AG09309 (cell line): ENCODE measurements at places on chromosomes 12 and 14.

- DNase-seq: no peak
Measured at GRCh38 chr12:58309806-58310205, 368.4 kb downstream of the ATP23 start.

GRCh38 chr14:50750323-50750722 lies 80.6 kb downstream of the NIN start:
- no peak for DNase-seq

DNA sequence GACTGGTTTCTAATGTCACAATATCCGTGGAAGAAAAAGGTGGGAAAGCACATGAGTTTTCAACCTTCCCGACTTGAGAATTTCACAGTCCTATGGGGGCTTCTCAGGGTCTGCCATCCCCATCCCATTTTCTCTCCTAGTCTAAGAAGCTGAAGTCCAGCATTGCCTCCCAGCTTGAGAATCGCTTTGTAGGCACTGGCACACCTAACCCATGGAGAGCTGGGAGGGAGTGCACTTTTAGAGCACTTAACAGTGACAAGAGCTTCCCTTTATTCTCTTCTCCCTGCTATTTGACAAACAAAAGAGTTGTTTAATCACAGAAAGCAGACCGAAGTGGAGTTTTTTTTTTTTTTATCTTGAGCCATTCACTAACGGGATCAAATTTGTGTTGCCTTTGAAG lies 22.8 kb upstream of the SRRM4 start:
- DNase-seq: no peak

GRCh38 chr14:67851785-67852410 lies 32.3 kb downstream of the RAD51B start:
- DNase-seq: no peak

DNA sequence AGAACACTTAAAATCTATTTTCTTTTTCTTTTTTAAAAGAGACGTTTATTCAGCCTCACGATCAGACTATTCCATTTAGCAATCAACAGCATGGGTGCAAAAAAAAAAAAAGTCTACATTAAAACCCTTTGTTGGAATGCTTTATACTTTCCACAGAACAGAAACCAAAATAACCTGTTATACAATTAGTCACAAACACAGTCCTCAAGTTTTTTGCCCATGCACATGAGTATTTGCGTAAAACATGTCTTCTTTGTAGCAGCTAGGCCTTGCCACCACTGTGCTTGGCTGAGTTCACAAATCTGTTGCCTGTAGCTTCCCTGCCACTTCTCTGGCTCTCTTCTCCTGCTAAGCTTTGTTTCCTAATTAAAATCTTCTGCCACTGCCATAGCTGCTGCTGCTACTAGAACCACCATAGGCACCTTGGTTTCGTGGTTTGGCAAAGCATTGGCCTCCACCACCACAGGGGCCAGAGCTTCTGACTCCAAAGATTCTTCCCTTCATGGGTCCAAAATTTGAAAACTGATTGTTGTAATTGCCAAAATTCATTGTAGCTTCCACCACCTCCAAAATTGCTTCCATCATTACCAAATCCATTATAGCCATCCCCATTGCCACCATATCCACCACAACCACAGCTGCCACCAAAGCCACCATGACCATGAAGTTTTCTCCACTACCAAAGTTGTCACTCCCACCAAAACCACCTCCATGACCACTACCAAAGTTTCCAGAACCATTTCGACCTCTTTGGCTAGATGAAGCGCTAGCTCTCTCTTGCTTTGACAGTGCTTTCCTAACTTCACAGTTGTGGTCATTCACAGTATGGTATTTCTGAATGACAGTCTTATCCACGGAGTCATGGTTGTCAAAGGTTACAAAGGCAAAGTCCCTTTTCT lies 38.1 kb downstream of the KLRG1 start:
- DNase-seq: no peak

- peak; percentile 59 for DNase-seq
Measured at GRCh38 chr12:127174881-127175280, 1092.1 kb upstream of the TMEM132C start.

DNA sequence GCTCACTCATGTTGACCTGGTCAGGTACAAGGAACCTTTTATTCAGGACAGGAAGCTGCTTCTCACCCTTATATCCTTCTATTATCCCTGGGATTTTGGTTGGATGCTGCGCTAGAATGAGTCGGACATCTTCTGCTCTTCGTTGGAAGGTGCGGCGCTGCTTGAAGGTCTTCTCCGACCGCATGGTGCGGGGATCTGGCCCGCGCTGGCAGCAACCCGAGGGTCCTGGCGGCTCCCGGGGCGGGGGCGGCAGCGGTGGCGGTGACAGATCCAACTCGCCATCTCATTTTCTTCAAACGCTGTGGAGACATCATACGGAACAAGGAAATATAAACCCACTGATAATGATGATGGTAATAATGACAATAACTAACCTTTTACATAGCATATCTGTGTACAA lies 126.3 kb downstream of the ATXN7L3B start:
- DNase-seq: no peak

DNA sequence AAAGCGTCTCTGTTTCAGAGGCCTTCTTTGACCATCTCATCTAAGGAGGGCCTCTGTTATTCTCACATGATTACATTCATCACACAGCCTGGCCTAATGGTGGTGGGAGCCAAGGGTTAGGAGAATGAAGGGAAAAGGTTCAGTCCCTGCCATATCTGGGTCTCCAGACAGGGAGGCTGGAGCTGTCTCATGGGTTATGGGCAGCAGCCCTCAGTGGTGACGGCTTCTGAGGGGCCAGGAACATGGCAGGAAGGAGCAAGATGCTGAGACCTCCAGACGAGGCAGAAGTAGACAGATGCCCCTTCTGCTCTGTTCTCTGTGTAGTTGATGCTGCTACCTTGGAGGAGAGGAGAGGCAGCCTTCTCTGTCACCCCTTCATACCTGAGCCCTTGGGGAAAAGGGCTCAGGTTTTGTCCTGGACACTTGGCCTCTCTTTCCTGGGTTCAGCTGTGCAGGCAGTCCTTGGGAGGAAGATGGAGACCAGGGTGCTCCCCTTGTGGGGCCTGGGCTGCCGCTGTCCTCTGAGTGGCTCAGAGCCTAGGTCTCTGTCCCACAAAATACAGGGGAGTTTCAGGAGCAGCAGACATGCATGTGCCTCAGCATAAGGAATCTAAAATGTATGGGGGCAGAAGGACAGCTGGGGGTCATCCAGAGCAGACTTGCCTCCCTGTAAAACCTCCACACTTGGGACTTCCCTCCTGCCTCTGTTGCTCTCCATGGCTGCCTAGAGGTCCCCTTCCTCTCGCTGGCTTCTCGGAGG lies 3.6 kb downstream of the IFI27L2 start:
- DNase-seq: no peak

DNA sequence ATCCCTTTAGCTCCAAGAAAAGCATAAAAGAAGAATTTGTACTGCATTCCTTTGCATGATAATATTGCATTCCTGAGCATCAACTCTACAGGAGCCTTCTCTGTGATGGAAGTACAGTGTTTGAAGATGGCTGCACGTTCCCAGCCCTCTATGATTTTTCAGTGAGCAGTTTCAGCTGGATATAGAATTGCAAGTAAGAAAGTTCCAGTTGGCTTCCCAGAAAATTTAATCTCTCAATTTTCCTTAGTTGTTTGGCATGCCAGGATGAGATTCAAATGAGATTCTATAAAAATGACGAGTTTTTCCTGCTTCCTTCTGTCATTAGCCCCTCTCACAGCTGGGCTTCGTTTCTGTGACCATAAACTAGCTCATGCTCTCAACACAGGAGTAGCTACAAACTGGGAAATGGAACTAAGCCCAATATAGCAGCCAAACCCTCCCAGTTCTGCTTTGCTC lies 109.9 kb downstream of the TTC8 start:
- no peak for DNase-seq

- DNase-seq: no peak
Measured at GRCh38 chr14:99380402-99380801, 100.3 kb downstream of the SETD3 start.

- no peak for DNase-seq
Measured at GRCh38 chr12:104133866-104134265, 4.1 kb downstream of the NFYB start.

- DNase-seq: peak; percentile 34
Measured at GRCh38 chr12:11877869-11878780, 192.6 kb upstream of the BCL2L14 start.

GRCh38 chr12:3177778-3178425 lies 100.7 kb downstream of the TSPAN9 start:
- DNase-seq: no peak

GRCh38 chr12:4015225-4016091 lies 142.3 kb upstream of the PARP11 start:
- no peak for DNase-seq

GRCh38 chr14:32307881-32308582 lies 21.1 kb upstream of the AKAP6 start:
- no peak for DNase-seq

DNA sequence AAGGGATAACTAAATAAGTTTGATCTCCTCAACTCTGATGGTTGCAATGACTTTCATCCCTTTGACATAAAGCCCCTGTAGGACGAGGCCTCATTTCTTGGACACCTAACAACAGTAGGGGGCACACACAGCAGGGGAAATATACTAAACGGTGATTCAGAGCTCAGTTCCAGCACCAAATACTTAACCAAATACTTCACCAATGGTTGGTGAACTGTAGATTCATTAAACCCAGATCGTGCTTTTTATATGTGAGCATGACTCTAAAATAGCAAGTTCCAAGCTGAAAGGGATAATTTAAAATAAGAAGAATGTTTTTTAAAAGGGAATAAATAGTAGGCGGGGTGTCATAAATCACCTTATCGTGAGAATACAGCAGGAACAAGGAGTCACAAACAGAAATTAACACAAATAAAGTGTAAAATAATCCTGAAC lies 53.2 kb downstream of the ATG2B start:
- DNase-seq: no peak
